Panc1 (cell line): ENCODE measurements at places on chromosomes 11 and 22.

GRCh38 chr11:74019860-74020259, 11.0 kb upstream of the UCP3 start:
- no peak for DNase-seq

- no peak for DNase-seq
These were observed 22.5 kb downstream of the CYTH4 start for GRCh38 chr22:37304595-37305343.

DNA sequence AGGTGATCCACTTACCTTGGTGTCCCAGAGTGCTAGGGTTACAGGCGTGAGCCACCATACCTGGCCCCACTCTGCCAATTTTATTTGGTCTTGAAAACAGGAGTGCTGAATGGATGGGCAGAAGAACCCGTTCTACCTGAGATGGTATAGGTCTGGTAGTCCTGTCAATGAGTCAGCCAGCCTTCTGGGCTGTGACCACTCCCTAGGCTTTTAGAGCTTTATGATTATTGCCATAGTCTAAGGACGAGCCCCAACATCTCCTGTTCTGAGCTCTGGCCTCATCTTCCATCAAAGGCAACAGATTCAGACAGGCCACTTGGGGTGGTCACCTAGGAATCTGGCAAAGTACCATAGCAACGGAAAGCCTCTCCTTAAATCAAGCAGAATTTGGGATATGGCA, 11.5 kb downstream of the ZDHHC5 start:
- DNase-seq = no peak

GRCh38 chr11:70506986-70507385, 108.7 kb downstream of the CTTN start:
- DNase-seq = no peak

GRCh38 chr22:22901578-22902218, 14.1 kb downstream of the IGLL5 start:
- no peak for DNase-seq

GRCh38 chr22:35688913-35689675, 28.6 kb upstream of the APOL5 start:
- DNase-seq = no peak

GRCh38 chr22:24951942-24952836, at the start of gene KIAA1671:
Gene KIAA1671, plus strand, starts transcription at chr22:24952716. Its CDS starts 75,284 bp downstream, at chr22:25028000.
- DNase-seq = no peak

DNA sequence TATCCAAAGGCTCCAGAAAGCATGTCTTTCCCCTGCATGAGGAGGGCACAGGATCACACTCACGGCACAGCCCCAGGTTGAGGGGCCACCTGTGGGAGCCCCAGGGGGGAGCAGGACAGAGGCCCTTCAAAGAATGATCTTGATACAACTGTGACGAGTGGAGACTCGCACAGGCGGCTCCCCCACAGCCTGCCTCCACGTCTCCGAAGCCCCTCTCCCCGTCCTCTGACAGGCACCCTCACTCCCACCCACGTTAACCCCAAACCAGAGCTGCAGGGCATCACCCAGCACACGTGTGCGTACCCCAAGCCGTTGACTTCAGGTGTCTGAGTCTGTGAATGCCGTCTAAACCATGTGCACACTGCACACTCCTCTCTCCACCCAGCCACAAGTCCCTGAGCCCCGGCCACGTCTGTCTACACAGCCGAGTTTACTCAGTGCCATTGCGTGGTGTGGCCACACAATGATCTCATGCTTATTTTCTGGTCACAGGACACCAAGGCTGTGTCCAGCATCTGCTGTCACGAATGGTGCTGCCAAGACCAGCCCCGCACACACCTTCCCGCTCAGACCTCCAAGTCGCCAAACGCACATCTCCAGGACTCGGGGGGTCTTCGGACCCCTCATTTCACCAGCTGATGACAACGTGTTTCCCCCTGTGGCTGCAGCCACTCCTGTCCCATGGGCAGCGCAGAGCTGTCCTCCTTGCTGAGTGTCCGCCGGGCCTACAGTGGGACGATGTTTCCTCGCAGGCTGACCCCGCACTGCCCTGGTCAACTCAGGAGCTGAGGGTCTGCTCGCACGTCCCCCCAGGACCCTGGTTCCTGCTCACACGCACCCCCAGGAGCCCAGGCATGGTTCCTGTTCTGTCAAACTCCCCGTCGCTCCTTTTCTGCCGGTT, 251.2 kb downstream of the BRD1 start:
- no peak for DNase-seq
